COLO829 (cell line): ENCODE measurements at places on chromosomes 4 and X.

GRCh38 chr4:64564126-64564525, 154.9 kb upstream of the TECRL start:
- DNase-seq = peak; percentile 49

GRCh38 chrX:46407753-46408130, 137.5 kb downstream of the ZNF674 start:
- DNase-seq = no peak

GRCh38 chr4:121421594-121421993, 40.8 kb upstream of the QRFPR start:
- peak; percentile 56 for DNase-seq

DNA sequence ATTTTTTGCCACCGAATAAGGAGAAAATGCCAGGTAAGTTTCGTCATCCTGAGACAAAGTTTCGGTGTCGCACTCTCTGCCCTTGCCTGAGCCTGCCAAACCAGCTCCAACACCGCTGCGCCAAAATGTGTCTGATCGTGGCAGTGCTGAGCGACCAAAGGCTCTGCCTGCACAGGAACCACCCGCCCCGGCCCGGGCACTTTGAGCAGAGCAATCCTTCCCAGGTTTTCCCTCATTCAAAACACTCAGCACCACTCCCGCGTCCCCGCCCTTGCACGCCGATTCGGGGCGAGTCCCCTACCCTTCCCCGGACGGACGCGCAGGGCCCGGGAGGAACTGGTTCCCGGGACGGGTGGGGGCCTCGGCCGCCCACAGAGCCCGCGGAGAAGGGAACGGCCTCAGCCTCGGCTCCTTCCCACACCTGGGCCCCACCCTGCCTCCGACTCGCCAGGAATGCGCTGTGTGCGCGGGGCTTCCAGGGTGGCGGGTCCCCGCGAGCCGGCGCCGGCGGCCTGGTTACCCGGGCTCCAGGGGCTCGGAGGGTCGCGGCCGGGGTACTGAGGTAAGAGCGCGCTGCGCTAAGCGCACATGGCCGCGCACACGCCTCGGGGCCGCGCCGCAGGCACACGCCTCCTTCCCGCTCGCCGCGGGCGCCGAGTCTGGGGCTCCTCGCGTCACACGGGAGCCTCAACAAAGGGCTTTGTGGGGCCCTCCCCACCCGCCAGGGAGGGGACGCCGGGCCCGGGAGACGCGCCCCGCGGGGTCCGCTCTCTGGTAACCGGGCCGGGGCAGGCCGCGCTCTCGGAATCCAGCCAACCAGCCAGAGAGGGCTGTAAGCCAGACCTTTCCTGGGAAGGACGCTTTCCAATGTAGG, at the start of gene C4orf36:
Gene C4orf36 (minus strand): TSS at position 661 of the 874 bp plus-strand sequence. CDS start 902 bp downstream, outside the sequence.
- no peak for DNase-seq
